Esophagus squamous epithelium (tissue), 5 donors: ENCODE measurements at places on chromosomes 3 and 15.

- no peak for DNase-seq
Observed at GRCh38 chr3:140501061-140501769, 176.6 kb upstream of the TRIM42 start.

GRCh38 chr3:99901200-99901926 lies 83.7 kb downstream of the CMSS1 start:
- DNase-seq, result no peak

GRCh38 chr3:152109038-152109437 lies 159.7 kb upstream of the MBNL1 start:
- DNase-seq, result no peak

DNA sequence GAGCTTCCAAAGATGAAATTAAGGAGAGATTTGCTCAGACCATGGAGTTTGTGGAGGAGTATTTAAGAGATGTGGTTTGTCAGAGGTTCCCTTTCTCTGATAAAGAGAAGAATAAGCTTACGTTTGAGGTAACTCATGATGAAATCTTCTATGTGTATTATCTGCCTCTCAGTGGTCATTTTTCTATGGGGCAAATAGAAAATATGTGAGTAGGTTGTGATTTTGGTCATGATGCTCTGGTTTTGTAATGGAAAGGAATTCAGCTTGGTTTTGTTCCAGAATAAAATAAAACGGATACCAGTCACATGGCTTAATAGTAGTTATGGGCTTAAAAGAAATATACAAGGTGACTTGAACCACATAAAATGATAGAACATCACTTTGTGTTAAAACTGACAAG lies 181.1 kb downstream of the ITPR1 start:
- DNase-seq, result no peak

GRCh38 chr3:127451321-127451720 lies 139.2 kb downstream of the TPRA1 start:
- no peak for DNase-seq

- DNase-seq, result no peak
Observed at GRCh38 chr3:45020534-45020933, 5.6 kb upstream of the CLEC3B start.

DNA sequence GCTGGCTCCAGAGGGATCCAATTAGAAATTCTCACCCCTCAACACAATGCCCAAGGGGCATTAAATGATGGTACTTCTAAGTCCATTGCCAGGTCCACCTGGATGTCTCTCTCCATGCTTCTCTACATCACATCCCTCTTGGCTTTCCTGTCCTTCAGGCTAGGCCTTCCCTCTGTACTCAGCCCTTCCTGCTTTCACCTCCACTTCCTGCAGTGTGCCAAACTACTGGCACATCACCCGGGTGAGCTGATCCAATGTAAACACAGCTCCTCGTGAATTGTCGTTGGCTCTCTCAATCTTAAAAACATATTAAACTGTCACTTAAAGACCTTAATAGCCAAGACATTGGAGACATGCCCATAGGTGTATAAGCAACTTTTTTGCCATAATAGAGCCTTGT lies 4.0 kb downstream of the LMCD1 start:
- no peak for DNase-seq

DNA sequence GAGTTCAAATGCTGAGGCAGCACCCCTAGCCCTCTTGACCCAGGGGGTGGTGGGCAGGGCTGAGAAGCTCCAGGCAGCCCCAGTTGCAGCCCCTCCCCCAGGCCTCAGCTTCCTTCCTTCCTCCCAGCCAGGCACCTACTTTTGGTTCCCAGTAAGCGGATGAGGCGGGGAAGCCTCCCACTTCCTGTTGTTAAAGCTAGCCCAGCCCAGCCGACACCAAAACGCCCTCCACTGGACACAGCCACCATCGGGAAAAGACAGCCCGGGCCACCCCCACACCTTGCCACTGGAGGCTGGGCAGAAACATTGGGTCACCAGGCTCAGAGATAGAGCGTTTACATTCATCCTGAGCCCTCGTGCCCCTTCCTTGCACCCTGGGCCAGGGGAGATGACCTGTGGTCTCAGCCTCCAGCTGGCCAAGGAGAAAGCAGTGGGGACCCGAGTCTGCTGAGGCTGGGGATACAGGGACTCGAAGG lies 3.5 kb downstream of the DUSP7 start:
- peak; percentile 23 for DNase-seq

DNA sequence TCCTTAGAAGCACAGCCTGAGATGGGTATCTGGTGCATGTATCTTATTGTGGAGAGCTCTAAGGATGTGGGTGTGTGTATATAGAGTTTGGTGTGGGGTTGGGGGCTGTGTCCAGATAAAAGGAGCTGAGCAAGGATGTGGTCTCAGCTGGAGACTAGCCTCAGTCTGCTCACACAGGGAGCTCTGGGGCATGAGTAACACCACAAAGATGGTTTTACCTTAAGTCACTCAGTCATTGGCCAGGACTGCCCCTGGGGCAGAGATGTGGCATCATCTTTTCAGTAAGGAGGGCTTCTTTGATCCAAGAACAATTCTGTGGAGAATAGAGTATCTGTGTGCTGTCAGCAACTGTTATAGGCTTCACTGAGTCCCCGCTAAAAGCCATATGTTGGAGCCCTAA lies 163.4 kb upstream of the NUDT16 start:
- no peak for DNase-seq

DNA sequence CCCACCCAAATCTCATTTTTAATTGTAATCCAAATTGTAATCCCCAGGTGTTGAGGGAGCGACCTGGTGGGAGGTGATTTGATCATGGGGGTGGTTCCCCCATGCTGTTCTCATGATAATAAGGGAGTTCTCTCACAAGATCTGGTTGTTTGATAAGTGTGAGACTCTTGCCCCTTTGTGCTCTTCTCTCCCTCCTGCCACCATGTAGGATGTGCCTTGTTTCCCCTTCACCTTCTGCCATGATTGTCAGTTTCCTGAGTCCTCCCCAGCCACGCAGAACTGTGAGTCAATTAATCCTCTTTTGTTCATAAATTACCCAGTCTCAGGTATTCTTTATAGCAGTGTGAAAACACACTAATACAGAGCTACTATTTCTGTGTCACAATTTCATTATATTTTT lies 88.7 kb downstream of the NCEH1 start:
- DNase-seq, result no peak

- DNase-seq, result no peak
Observed at GRCh38 chr3:38717355-38718240, 68.1 kb upstream of the SCN5A start.

GRCh38 chr3:114586119-114586518 lies 292.3 kb downstream of the TIGIT start:
- no peak for DNase-seq

DNA sequence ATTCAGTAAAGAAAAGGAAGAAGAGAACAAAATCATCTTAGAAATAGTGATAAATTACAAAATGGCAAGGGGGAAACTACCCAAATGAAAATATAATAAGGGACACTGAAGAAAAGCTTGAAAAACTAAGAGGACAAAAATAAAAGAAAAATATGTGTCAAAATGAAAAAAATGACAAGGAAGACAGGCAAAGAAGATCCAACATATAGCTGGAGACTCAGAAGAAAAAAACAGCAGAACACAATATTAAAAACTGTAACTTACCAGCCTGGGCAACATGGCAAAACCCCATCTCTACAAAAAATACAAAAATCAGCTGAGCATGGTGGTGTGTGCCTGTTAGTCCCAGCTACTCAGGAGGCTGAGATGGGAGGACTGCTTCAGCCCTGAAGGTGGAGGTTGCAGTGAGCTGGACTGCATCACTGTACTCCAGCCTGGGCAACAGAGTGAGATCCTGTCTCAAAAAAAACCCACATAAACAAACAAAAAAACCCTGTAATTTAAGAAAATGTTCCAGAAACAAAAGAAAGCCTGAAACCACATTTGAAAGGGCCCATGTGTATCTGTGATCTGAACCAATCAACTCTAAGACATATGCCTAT lies 93.2 kb downstream of the ANO10 start:
- no peak for DNase-seq

DNA sequence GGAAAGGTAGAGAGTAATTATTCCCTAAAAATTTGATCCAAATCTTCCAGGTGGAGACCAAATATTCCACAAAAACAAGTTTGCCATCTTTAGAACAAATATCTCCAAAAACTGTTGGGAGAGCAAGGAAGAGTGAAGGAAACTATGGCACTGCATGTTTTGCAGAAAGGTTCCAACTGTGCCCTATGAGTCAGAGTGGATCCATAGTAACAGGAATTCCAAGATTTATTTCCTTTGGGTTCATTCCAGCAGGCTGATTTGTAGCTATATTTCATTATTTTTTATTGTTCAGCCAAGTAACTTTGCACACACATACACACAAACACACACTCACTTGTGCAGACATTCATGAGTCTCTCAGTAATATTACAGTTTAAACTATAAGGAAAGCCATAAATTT lies 459.7 kb upstream of the EPHA6 start:
- DNase-seq, result no peak

- no peak for DNase-seq
Observed at GRCh38 chr15:94414916-94415315, 183.6 kb downstream of the MCTP2 start.

DNA sequence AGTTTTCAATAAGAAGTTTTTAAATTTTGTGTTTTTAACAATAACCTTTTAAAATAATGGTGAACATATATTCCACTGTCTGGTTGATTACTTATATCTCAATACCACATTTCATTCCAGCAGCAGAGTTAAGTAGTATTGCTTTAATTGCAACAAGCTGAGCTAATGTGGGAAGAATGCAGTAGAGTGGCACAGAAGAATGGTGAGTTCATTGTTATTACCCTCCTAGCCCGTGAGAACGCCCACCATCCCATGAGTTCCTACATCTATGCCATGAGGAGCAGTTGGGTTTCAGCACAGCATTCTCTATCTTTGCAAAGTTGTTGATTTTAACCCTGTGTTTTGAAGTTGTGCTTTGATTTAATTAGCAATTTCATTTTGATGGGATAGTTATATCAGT lies 17.8 kb upstream of the NR2E3 start:
- DNase-seq, result no peak

- DNase-seq, result no peak
Observed at GRCh38 chr15:90609242-90610180, 79.8 kb downstream of the CRTC3 start.

GRCh38 chr3:160049988-160050387 lies 61.4 kb downstream of the IL12A start:
- no peak for DNase-seq

- no peak for DNase-seq
Observed at GRCh38 chr15:45199136-45199810, 11.5 kb upstream of the SHF start.

GRCh38 chr3:124383846-124384466 lies 346.3 kb upstream of the UMPS start:
- no peak for DNase-seq

- no peak for DNase-seq
Observed at GRCh38 chr3:147099076-147099475, 307.3 kb downstream of the ZIC4 start.

DNA sequence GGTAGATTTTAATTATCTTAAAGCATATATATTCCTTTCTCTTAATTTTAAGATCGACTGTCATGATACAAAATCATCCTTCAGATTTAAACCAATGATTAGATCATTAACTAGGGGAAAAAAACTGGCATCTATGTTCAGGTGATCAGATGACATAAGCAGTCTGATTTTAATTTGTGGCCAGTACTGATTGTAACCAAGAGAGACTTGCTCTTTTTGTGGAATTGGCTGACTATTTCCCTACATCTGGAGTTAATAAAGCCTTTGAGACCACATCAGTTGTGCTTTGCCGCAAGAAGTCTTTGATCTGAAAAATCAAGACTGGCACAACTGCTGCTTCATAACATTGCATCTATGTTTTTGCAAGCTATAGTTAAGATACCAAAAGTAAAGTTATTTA lies 148.4 kb upstream of the CGNL1 start:
- DNase-seq, result no peak

GRCh38 chr15:57703387-57703786 lies 3.1 kb upstream of the POLR2M start:
- DNase-seq, result no peak

DNA sequence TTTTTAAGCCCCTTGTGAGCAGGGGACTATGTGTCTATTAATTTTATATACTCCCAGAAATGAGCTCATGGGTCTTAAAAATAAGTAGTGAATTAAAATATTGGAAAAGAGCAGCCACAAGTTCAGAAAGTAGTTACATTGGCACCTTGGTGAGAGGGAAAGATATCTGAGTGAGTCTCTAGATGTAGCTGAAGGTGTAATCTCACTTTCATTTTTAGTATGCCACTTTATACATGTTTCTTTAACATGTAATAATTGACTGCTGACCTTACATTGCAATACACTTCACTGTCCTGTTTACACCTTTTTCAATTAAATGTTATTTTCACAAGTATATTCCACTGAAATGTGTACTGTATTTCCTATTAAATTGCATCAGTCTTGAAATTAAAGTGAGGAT lies 12.1 kb upstream of the PAK6 start:
- DNase-seq, result no peak

GRCh38 chr3:236881-237280 lies 40.3 kb downstream of the CHL1 start:
- DNase-seq, result no peak

GRCh38 chr15:78708713-78709260 lies 67.8 kb upstream of the CHRNB4 start:
- no peak for DNase-seq

- no peak for DNase-seq
Observed at GRCh38 chr15:48654801-48655200, 9.3 kb upstream of the FBN1 start.

DNA sequence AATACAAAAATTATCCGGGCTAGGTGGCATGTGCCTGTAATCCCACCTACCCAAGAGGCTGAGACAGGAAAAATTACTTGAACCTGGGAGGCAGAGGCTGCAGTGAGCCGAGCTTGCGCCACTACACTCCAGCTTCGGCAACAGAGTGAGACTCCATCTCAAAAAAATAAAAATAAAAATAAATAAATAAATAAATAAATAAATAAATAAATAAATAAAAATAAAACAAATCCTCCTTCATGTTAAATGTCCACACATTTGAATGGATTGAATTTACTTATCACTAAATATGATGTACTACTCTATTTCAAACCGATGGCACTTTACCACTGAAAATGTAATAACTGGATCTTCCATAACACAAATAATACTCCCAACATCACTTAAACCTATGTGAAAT lies 36.3 kb downstream of the ZBTB20 start:
- DNase-seq, result no peak

GRCh38 chr15:90860450-90860849 lies 7.9 kb upstream of the FURIN start:
- no peak for DNase-seq

- no peak for DNase-seq
Observed at GRCh38 chr3:98213276-98213675, 46.8 kb downstream of the OR5H15 start.
